ENCODE measurements at places on chromosomes 2 and 18. TPM values are rescaled to one million over a fixed set of nuclear protein-coding genes. Genes with fewer than 3 reads are reported as not detected.

- DNase-seq = no peak
Observed at GRCh38 chr2:63440612-63441011, 147.7 kb downstream of the WDPCP start.

- DNase-seq = no peak
Observed at GRCh38 chr18:49381267-49381845, 79.1 kb downstream of the DYM start.

DNA sequence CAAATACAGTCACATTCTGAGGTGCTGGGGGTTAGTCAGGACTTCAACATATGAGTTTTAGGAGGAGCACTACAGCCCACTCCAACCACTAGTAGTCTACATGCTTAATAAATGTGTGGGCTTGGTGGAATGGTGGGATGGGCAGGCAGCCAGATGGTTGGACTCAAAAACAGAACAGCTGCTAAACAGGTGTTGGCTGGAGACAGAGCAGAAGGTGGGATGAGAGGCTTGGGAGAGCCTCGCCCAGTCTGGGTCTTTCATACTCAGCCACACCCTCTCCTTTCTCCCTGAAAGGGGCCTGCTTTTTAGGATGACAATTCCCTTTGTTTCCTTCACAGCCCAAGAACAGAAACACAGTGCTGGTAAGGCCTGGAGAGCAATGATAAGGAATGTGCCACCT is 143.9 kb upstream of the KLHL29 start:
- DNase-seq = no peak

DLX2 gene
- total RNA-seq = not detected

IL1F10 gene
- total RNA-seq = not detected
